ENCODE measurements at places on chromosomes 11 and 22. TPM values are rescaled to one million over a fixed set of nuclear protein-coding genes. Genes with fewer than 3 reads are reported as not detected.
A peak's percentile ranks its signal among the peaks of the same experiment; 100 is the strongest.

The RAB36 gene
- 17.5 TPM for total RNA-seq

DNA sequence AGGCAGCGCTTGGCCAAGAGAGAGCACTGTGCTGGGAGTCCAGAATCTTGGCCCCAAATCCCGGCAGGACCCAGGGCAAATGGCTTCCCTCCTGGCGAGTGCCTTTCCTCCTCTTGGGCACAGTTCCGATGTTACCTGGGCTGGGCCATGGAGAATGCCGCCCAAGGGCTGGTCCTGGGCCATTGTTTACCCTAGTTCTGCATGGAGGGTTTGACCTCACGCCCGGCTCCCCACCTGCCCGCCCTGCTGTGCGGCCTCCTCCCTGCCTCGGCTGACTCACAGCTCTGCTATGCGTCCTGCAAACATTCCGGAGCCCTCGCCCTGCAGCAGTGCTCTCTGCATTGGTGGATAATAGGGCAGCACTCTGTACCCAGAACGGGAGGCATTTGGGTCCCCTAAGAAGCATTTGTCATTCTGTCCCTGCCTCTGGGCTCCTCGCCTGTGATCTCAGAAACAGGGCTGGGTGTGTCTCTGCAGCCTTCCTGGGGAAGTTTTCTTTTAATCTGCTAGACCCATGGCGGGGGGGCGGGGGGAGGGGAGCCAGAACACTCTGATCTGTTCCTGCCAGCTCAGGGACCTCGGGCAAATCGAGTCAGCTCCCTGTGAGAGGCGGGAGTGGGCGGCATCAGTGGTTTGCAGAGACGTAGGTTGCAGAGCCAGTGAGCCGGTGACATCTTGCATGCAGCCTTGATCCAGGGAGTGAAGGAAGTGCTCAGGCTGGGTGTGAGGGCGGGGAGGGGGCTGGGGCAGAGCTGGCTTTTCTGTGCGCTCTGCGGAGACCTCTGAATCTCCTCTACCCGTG, 32.9 kb upstream of the SMIM38 start:
- DNase-seq = peak; percentile 88

- no peak for DNase-seq
Measured at GRCh38 chr22:27994481-27995331, 75.7 kb upstream of the PITPNB start.

The FAM83F gene
- total RNA-seq = 2.8 TPM

DNA sequence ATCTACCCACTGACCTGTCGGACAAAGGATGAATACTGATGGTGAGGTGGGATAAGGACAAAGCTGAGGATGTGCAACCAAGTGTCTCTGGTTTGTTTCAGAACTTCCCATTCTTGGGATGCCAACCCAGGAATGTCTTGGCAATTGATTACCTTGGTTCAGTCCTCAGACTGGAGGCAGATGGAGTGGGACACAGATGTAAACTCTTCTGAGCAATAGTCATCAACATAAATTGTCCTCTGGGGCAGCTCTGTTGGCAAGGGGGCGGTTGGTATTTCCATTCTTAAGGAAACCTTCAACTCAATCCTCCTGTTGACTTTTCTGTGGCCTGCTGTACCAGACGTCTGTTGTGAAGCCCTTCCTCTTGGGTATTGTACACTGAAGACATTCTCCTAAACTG, 6.8 kb downstream of the ABTB2 start:
- DNase-seq = no peak

GRCh38 chr11:106304274-106304673, 226.8 kb downstream of the AASDHPPT start:
- DNase-seq = no peak

GRCh38 chr22:22118987-22119386, 125.6 kb upstream of the VPREB1 start:
- no peak for DNase-seq

GRCh38 chr22:44625981-44626687, 75.9 kb upstream of the PRR5 start:
- DNase-seq = peak; percentile 75

The PTGDR2 gene
- total RNA-seq = 0.49 TPM

DNA sequence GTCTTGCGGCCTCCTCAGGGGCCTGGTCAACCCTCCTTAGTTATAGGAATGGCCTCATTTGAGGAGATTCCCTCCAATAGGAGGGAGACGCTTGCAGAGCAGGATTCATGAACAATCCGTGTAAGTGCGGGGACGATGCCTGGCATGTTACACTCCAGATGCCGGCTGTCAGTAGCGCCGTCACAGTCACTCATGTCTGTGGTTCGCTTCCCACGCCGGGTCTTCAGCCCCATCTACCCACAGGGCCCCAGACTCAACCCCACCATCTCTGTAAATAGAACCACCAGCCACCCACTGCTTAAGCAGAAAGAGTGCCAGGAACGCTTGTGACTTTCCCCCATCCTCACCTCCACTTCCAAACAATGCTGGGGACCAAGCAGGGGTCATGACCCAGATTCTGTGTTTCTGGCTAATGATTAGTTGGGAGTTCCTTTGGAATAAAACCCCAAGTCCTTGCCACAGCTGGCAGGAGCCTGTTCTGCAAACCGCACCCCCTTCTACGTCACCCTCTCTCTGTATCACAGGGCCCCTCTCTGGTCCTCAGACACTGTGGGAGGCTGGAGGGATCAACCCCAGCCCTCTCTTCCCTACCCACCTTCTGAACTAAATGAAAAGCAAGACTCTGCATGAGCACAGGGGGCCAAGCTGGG, 38.8 kb upstream of the TOLLIP start:
- no peak for DNase-seq

GRCh38 chr22:39946503-39947219, 13.5 kb upstream of the TMA7B start:
- DNase-seq = no peak

DNA sequence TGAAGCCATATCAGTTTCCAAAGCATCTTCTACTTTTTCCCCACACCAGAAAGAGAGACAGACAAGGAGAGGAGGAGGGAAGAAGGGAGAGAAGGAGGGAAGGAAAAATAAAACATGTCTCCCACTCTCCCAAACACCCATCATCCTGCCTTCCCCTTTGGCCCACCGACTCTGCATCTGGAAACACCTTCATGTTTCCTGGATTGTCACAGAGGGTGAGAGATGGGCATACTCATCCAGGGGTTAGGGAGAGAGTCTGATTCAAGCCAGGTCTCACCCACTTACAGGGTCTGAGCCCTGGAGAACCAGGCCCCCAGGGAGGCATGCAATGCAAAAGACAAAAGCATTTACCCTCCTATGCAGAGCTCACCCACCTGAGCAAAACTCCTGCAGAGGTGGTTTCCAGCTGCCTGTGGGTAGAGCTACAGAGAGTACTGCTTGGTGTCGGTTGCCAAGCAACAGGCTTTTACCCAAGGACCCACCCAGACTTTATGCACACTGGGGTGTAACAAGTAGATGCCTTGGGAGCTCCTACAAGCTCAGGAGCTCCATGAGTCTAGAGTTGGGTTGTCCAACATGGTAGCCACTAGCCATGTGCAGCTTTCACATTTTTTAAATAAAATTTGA, 33.4 kb downstream of the MN1 start:
- no peak for DNase-seq

- no peak for DNase-seq
Measured at GRCh38 chr11:107695446-107695845, 16.4 kb downstream of the SLN start.

GRCh38 chr11:6094186-6094585, 13.3 kb upstream of the OR56B4 start:
- no peak for DNase-seq

DNA sequence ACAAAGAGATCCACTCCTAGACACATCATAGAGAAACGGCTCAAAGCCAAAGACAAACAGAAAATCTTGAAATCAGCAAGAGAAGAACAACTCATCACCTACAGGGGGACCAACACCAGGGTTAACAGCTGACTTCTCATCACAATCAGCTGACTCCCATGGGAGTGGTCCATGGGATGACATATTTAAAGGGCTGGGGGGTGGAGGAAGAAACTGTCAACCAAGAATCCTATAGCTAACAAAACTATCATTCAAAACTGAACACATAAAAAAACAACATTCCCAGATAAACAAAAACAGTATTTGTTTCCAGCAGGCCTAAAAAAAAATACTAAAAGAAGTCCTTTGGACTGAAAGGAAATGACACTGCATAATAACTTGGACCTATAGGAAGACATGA, 86.7 kb downstream of the APOL5 start:
- DNase-seq = no peak

DNA sequence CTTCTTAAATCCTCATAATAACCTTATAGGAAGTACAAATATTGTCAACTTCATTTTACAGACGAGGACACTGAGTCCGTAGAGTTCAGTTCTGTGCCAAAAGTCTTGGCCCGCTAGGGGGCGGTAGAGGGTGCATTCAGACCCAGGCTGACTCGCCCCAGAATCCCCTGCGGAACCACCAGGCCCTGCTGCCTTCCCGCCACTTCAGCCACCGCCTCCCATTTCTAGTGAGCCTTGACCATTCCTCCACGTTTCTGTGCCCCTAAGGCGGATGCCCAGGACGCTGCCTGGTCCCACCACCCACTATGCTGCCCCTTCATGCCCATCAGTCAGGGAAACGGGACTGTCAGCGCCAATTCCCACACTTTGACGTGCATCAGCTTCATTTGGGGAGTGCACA, 19.1 kb downstream of the SYT13 start:
- no peak for DNase-seq

DNA sequence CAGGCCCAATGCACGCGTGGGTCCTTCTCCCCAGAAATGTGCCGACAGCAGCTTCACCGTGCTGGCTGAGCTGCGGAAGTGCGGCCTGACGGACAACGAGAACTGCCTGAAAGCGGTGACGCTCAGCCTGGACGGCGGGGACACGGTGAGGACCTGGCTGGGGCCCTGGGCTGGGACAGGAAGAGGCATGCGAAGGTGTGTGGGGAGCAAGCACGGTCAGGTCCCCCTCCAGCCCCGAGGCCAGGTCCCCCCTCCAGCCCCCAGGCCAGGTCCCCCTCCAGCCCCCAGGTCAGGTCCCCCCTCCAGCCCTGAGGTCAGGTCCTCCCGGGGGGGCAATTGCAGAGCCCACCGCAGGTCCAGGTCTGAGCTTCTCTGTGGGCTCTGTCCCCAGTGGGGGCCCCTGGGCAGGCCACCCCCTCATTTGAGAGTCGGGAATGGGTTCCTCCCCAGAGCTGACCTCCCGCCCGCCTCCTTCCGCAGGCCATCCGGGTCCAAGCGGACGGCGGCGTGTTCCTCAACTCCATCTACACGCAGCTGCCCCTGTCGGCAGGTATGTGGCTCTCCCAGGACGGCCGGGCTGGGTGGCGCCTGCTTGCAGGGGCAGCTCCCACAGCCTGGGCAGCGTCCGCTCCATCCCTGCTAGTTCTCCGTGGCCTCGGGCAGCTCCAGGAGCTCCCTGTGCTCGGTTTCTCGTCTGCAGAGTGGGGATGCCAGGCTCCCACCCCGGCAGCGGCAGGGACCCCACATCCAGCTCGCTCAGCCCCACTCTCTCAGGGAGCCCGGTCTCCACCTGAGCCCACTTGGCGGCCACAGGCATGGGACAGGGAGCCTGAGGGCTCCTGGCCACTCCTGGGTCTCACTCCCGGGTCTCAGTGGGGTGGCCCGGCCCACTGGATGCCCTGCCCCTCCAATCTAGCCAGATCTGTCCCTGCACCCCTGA, 7.9 kb downstream of the MUC5B start:
- peak; percentile 77 for DNase-seq

GRCh38 chr22:38056969-38057891, at the start of gene PICK1:
PICK1 (plus strand) TSS chr22:38057404; CDS start chr22:38057810, 406 bp downstream.
- peak; percentile 88 for DNase-seq

DNA sequence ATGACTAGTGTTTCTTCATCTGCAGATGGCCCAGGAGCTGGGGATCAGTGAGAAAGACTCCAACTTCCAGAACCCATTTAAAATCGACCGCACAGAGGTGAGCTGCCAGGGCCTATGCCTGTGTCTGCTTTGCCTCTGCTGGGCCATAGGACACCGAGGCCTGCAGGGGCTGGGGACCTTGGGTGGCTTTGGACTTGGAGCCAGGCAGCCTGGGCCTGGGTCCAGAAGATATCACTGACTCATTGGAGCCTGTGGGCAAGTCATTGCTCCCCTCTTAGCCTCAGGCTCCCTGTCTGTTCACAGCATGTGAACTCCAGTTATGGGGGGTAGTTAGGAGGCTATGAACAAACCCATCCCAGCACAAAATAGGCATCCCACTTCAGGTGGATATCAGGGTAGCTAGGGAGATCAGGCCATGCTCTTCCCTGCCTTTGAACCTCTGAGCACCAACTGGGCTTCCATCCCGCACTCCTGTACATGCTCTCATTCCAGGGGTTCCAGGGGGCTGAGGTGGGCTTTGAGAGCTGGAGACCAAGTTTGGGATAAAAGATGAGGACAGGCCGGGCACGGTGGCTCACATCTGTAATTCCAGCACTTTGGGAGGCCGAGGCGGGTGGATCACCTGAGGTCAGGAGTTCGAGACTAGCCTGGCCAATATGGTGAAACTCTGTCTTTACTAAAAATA, 13.4 kb downstream of the CCDC134 start:
- DNase-seq = no peak

DNA sequence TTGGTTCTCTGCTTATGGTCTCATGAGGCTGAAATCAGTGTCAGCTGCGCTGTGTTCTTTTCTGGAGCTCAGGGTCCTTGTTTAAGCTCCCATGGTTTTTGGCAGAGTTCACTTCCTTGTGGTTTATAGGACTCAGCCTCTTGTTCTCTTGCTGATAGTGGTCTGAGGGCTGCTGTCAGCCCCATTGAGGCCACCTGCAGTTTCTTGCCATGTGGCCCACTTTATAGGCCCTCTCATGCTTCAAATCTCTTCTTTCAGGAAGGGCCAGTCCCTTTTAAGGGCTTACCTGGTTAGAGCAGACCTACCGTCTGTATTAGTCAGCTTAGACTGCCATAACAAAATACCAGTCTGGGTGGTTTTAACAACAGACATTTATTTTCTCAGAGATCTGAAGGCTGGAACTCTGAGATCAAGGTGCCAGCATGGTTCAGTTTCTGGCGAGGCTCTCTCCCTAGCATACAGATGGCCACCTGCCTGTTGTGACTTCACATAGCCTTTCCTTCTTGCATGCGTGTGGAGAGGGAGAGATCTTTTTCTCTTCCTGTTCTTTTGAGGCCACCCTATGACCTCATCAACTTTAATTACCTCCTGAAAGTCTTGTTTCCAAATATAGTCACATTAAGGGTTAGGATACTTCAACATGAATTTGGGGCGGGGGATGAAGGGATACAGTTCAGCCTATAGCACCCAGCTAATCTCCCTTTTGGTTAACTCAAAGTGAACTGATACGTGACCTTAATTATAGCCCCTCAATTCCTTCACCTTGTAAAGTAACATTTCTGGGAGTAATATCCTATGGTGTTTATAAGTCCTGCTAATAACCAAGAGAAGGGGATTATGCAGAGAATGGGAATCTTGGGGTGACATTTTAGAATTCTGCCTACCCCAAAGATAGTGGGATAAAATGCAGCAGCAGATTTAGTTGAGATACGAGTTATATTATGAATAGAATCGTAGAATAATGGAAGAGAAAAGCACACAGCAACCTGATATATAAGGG, 131.8 kb downstream of the UVRAG start:
- DNase-seq = no peak

GRCh38 chr11:1073851-1074243, 827 bp upstream of the MUC2 start:
- DNase-seq = no peak

- no peak for DNase-seq
Measured at GRCh38 chr11:120391854-120392253, 55.6 kb downstream of the ARHGEF12 start.

GRCh38 chr11:15113381-15113780, 1.3 kb upstream of the INSC start:
- DNase-seq = no peak

The ACER3 gene
- total RNA-seq = 14.4 TPM
